Bone marrow (tissue), 2 donors: ENCODE measurements at places on chromosomes 12 and 14.

DNA sequence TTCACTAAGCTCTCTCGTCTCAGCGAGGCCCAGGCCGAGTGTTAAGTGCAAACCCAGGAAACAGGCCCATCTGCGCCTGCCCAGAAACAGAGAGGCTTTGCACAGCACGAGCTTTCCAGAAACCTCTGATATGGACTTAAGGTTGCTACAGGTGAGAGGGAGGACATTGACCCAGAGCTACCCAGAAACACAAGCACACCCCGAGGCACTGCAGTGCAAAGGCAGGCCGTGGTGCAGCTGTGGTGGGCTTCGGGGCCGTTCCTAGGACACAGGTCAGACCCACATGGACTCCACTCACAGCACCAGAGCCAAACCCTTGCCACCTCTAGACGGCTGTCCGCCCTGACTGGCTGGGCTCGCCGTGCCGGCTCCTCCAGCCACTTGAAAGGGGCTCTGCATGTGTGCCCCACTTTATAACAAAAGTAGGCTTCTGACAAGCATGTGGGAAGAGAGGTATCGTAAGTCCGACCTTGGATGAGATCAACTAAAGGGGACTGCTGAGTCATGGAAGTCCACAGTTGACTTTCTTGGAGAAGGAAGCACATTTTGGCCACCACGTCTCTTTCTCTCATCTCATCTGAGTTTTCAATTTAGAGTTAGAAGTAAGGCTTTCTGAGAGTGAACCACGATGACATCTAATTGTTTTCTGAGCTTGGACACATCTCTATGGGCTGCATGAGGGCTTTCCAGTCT is 38.2 kb downstream of the CACNA2D4 start:
- no peak for DNase-seq

DNA sequence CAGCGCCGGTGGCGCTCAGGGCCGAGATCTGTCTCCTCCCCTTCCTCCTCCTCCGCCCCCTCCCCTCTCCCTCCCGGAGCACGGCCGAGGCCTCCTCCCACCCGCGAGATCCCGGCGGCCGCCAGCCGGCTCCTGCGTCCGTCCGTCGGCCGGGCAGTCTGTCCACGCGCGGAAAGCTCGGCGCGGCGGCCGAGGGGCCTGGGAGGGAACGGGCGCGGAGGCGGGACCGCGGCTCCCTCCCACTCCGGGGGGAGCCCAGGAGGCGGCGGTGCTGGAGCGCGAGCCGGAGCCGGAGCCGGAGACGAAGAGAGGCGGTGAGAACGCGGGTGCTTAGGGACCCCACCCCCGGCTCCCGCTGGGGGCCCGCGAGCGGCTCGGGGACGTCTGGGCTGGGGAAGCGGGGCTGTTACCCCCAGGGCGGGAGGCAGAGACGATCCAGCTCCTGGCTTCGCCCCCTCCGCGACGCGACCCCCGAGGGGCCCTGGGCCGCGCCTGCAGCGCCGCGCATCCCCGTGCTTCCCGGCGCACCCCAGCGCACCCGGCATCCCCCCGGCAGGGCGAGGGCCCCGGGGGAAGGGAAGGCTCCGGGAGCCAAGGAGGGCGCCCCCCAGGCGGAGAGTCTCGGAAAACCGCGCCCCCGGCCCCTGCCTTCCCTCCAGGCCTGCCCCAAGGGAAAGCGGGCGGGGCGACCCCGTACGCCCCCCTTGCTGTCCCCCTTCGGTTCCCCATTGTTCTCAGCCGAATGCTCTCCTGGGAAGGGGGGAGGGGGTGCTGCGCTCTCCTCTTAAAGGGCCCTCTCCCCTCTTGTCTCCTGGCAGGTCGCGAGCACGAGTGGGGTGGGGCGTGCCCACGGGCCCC is at the start of gene DTX1:
TSS of gene DTX1 (plus strand) at position 100 of the 858 bp plus-strand sequence. CDS start 1,463 bp downstream, outside the sequence.
- no peak for DNase-seq

- DNase-seq, result no peak
Measured at GRCh38 chr12:1662761-1663439, 28.0 kb upstream of the ADIPOR2 start.

DNA sequence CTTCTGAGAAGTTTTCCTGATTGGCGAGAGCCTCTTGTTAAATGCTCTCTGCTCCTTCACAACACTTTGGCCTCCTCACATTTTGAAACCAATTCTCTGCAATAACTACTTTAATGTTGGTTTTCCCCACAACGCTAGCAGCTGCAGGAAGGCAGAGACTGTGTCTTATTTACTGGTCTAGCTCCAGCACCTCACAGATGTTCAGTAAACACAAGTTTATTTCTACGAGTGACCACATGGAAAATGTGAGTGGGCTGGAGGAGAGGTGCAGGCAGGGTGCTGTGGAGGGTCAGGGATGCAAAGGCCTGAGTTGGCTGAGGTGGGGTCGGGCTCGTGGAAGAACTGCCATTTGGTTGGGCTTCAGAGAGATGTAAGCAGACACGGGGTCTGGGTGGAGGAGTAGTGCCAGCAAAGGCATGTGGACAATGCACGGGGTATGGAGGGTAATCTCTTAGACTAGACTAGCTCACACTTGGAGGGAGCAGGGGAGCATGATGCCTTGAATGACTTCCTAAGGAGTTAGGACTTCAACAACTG is 117.4 kb upstream of the RTL1 start:
- DNase-seq, result no peak

- DNase-seq, result no peak
Measured at GRCh38 chr12:125890971-125891370, 825.7 kb downstream of the AACS start.

DNA sequence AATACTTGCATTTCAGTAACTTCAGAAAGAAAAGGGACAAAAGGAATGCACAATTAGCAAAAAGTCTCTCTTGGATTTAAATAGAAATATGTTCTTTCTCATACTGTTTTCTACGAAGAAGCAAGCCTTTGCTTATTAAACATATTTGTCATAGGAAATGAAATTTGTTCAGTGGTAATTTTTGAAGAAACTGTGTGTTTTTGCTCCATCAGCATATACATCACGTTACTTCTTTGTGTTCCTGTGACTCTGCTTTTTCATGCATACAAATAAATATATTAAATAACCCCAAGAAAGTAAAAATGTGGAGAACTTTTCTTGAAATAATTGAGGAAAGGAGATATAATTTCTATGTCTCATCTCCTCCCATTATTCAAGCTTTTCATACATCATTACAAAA is 39.7 kb downstream of the CD163L1 start:
- no peak for DNase-seq

- DNase-seq, result no peak
Measured at GRCh38 chr12:5076761-5077160, 33.1 kb downstream of the KCNA5 start.
